ENCODE measurements at places on chromosomes 16 and 17.

DNA sequence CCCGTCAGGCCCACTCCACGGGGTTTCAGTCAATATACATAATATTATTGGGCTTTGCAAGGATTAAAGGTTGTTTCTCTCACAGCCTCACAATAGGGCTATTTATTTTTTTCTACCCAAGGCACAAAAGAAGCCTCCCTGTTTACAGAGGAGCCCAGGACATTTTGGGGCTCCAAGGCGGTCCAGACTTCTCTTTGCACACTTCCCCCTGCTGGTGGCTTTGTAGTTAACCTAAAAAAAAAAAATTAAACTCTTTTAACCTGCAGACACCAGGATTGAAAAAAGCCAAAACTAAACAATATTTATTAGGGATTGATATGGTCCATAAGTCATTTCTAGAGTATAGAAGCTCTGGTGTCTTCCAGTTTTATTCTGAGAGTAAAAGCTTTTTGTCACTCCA lies 169.7 kb upstream of the ZFHX3 start:
- no peak for DNase-seq

DNA sequence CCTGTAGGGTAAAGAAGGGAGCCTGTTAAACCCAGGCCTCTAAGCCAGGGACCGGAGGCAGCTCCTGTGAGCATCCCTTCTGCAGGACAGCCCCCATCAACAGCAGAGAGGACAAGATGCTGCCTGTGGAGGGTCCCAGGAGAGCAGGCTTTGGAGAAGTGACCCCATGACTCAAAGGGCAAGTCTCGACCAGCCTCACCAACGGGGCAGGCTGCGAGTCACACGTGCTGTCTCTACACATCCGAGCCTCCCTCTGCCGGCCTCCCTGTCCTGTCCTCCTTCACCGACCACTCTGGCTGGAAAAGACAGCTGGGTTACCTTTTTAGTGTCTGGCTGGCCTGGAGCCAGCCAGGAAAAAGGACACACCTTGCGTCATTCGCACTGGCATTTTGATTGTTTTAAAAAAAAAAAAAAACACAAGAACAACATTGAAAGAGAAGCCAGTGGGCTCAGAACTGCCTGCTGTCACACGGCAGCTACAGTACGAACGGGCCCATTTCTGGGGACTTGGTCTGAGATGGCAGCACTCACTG lies 74.5 kb upstream of the RCVRN start:
- DNase-seq = no peak

GRCh38 chr17:65359016-65359415 lies 202.4 kb downstream of the AXIN2 start:
- no peak for DNase-seq

- DNase-seq = no peak
Observed at GRCh38 chr16:27387724-27388123, 14.2 kb upstream of the IL21R start.

DNA sequence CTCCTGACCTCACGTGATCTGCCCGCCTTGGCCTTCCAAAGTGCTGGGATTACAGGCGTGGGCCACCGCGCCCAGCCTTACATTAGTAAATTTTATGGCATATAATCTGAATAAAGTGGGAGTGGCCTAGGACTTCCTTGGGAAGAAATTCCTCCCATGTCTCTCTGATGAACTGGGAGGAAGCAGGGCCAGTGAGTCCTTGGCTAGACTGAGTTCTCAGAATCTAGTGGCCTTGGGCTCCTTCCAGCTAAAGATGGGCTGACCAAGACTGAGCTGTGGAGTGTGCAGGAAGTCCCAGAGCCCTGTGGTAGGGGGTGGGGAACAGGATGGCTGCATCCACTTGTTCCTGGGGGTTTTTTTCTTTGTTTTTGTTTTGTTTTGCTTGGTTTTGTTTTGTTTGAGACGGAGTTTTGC lies 10.0 kb upstream of the NAGLU start:
- DNase-seq = no peak

- no peak for DNase-seq
Observed at GRCh38 chr17:21193031-21193430, 20.9 kb downstream of the TMEM11 start.

DNA sequence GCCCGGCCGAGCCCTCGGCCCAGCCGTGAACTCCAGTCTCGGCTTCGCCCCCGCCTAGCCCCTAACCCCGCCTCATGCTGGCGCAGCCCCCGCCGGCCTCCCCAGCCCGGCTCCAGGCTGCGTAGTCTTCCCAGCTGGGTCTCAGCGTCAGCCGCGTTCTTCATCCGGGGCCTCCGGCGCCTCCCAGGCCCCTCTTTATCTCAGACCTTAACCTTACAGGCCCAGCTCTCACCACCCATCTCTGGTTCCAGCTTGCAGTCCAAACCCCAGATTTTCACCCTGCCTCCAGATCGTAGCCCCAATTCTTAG lies at the start of gene PROCA1:
PROCA1 (minus strand) TSS at position 166 of the 309 bp plus-strand sequence. CDS start 228 bp downstream, outside the sequence.
- DNase-seq = no peak

DNA sequence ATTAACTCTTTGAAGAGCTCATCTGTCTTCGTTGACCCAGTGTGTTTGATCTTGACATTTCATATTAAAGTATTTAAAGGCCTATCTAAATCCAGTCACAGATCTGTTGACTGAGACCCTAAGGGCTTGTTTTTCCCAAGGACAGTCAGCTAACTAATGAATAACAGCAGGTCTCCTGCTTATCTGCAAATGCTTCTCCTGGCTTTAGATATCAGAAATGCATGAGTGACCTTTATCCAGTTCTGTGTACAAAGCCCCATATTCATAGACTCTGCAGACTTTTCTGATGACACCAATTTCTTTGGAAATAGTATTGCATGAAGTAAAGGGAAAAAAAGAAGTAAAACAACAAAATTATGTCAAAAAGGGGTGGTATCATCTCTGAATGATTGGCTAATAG lies 70.3 kb downstream of the YPEL2 start:
- DNase-seq = no peak

DNA sequence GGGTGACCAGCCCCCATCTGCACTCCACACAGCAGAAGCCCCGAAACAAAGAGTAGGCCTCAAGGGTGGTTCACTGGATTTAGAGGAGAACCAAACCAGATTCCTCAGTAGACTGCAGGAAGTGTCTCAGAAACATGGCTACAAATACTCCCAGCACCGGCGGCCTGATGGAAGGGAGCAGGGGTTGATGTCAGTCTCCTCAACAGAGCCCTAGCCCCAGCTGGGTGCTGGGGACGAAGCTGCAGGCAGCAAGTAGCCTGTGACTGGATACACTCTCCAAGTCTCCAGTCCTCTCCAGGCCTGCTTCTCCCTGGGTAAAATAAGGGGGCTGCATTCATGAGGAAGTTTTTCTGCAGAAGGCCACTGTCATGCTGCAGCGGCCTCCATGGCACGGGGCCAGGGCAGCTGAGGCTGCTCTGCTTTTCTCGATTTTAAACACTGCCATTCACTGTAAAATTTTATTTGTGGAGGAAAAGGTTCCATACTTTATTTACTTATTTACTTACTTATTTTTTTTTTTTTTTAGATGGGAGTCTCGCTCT lies 36.7 kb upstream of the SREBF1 start:
- no peak for DNase-seq

DNA sequence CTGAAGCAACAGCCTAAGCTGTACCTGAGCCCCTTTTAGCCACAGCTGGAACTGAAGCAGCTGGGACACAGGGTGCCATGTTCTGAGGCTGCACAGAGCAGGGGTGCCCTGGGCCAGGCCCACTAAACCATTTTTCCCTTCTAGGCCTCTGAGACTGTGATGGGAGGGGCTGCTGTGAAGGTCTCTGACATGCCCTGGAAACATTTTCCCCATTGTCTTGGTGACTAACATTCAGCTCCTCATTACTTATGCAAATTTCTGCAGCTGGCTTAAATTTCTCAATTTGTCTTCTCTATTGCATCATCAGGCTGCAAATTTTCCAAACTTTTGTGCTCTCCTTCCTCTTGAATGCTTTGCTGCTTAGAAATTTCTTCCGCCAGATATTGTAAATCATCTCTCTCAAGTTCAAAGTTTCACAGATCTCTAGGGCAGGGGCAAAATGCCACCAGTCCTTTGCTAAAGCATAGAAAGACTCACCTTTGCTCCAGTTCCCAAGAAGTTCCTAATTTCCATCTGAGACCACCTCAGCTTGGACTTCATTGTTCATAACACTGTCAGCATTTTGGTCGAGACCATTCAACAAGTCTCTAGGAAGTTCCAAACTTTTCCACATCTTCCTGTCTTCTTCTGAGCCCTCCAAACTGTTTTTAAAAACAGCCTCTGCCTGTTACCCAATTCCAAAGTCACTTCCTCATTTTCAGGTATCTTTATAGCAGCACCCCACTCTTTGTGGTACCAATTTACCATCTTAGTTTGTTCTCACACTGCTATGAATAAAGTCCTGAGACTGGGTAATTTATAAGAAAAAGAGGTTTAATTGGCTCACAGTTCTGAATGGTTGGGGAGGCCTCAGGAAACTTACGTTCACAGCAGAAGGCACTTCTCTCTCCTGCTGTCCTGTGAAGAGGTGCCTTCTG lies 49.8 kb downstream of the TMEM100 start:
- DNase-seq = peak; percentile 23

- no peak for DNase-seq
Observed at GRCh38 chr16:23061669-23062068, 87.6 kb downstream of the USP31 start.

- no peak for DNase-seq
Observed at GRCh38 chr17:67025216-67025792, 19.1 kb upstream of the CACNG1 start.

GRCh38 chr17:28744972-28745785 lies 1.4 kb downstream of the TRAF4 start:
- peak; percentile 77 for DNase-seq

DNA sequence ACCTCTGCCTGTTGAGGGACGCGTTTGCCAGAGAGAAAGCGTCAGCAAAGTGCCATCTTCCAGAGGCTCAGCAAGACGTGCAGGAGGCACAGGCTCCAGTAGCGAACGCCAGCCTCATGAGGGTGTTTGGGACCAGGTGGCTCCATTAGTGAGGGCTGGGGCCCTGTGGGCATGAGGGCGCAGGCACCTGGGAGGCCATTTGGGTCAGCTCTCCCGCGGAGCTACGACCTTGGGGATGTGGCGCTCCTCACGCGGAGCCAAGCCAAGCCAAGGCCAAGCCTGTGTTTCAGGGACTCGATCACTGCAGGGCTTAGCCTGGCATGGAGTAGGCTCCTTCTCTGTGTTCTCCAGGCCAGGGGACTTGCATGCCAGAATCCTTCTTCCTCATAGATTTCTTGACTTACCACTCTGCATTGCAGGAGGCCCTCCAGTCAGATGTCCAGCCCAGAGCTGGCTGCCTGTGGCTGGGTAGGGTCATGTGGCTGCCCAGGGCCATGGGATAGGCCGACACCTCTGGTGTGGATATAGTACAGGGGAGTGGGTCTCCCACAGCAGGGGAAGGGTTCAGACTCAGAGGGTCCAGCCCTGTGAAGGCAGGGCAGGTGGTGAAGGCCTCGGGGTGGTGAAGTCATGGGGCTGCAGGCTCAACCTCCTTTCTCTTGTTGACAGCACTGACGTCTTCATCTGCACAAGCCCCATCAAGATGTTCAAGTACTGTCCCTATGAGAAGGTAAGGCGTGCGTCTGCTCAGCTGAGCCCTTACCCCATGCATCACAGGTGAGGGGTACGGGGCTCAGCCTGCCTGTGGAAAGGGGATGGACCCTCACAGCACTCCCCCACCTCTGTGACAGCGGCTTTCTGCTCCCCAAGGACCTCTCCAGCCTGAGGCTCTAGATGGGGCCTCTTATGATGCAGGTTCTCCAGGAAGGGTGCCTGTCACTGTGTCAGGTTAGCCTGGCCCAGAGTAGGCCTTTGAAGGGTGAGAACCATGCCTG lies 19.6 kb downstream of the NT5M start:
- no peak for DNase-seq

GRCh38 chr16:78926723-78927210 lies 673.8 kb downstream of the MAF start:
- DNase-seq = no peak

GRCh38 chr16:2761886-2762583 lies 9.6 kb downstream of the SRRM2 start:
- no peak for DNase-seq

- peak; percentile 32 for DNase-seq
Observed at GRCh38 chr17:39634384-39634871, 2.5 kb upstream of the STARD3 start.

- DNase-seq = peak; percentile 85
Observed at GRCh38 chr16:29148867-29149272, 164.0 kb downstream of the LAT start.

GRCh38 chr17:82278786-82279391 lies 5.4 kb upstream of the CSNK1D start:
- no peak for DNase-seq

DNA sequence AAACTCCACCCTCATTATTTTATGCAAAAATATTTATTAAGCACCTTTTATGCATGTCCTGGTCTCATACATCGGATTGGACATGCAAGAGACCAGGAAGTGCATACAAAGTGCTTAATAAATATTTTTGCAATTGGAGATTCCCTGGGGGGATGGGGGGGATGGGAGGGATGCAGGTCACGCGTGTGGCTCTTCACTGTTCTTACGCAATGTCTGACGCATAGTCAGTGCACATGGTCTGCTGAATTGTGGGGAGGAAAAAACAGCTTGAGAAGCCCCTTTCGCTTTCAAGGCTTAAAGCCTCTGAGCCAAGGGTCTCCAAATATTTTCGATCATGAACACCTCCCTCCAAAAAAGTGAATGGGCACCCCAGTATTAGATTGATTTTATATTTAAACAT lies 96.7 kb upstream of the XYLT1 start:
- no peak for DNase-seq

DNA sequence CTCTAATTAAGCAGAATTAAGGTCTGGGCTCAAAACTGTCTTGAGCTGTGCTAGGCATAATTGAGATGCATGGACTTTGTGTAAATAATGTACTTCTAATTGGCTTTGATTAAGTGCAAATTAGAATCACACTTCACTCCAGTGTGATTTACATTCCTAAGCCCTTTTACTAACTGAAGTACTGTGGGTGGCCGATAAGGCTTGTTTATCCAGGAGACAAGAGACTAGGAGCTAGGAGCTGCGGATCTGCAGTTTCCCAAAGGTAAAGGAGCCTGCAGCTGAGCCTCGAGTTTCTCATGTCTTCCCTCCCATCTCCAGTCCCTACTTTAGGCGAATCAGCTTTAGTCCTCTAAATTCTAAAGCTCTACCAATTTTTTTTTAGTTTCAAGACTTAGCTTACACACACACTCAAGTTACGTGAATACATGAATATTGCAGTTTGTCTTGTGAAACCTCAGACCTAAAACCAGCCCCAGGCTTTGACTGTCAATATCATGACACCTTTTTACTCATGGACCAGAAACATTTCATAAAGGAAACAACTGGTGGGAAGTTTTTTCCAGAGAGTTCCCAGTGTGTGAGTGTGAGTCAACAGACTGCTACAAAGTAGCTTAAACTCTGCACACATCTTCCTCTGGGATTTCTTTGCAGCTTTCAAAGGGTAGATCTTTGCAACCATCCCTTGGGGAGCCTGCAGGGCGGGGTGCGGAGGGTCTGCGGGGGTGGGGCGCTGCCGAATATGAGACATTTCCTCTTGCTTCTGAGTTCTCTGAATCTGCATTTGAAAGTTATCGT lies 113.9 kb upstream of the TBX2 start:
- DNase-seq = no peak

DNA sequence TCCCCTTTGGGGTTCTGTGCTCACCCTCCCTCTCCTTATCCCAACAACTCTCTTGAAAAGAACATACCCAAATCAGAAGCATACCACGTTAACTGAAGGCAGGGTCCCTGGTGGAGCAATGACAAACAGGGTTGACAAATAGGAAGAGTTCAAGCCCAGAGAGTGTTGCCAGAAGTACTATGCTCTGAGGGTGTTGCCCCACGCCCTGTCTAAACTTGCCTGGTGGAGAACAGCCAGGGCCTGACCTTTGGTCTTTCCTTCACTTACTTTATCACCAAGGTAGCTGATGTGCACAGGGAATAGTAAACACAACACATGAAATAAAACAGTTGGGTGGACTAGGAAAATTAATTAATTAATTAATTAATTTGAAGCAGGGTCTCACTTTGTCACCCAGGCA lies 23.3 kb downstream of the ZNF75A start:
- DNase-seq = no peak

- no peak for DNase-seq
Observed at GRCh38 chr16:55144651-55145050, 179.4 kb upstream of the IRX6 start.
